ENCODE measurements at places on chromosomes 1 and 21.

DNA sequence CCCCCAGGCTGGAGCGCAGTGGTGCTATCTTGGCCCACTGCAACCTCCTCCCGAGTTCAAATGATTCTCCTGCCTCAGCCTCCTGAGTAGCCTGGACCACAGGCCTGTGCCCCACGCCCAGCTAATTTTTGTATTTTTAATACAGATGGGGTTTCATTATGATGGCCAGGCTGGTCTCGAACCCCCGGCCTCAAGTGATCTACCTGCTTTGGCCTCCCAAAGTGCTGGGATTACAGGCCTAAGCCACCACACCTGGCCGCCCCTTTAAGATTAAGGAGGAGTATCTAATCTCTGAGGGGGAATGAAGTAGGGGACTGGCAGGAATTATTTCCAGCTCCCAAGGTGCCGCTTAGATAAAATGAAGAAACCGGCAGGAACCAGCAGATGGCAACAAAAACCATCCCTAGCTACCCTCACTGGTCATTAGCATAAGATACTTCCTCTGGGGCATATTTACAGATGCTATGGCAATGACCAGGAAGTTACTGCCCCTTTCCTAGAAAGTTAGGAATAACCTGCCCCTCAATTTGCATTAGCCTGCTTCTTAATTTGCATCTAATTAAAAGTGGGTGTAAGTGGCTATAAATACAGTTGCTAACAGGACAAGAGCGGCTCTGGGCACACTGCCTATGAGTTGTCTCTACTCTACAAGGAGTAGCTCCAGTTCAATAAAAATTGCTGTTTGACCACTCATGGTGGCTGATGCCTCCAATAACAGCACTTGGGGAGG lies 7.1 kb upstream of the NSUN4 start:
- DNase-seq, result no peak

DNA sequence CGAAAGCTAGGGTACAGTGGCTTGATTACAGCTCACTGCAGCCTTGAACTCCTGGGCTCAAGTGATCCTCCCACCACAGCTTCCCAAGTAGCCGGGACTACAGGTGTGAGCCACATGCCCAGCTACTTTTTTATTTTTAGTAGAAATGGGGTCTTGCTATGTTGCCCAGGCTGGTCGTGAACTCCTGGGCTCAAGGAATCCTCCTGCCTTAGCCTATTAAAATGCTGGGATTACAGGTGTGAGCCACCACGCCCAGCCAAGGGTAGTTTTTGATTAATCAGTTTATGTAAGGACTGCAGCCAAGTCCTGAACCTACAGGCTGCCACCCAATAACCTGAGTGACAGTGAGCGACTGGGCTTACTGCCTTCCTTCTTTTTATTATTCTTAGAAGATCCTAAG lies 88.3 kb downstream of the PIK3R3 start:
- no peak for DNase-seq

DNA sequence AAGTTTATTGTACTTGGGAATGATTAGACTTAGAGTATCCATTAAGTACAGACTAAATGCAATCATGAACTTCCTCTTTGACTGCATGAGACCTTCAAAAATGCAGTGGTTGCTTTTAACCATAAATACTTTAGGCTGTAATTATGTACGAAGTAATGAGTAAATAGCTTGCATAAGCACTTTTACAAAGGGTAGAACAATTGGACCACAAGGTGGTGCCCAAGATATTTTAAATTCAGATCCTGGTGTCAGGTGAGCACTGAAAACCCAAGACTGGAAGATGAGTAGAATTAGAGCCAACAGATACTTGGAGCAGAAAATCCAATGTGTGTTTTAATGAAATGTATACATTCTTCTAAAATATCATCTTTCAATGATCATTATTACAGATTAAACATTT lies 43.4 kb upstream of the RHOU start:
- DNase-seq, result no peak

DNA sequence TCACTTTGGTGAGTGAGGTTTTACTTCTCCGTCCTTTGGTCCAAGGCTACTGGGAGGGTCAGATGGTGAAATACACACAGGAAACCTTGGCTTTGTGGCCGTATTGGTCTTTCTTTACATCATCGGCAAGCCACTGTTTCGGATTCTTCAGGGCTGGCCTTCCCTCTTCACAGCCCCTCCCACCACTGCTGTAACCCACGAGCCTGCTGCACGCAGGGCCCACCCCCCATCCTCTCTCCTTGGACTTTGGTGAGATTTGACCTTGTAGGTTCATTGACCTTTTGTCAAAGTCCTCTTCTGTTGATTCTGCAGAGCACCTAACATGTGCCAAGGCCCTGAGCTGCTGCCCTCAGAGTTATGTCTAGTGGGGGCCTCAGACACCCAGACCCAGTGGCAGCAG lies 328.6 kb downstream of the CAMTA1 start:
- DNase-seq, result no peak

GRCh38 chr1:226549094-226549936 lies 751 bp downstream of the STUM start:
- no peak for DNase-seq

- DNase-seq, result no peak
These were observed 4.3 kb downstream of the INSRR start for GRCh38 chr1:156854634-156855033.

DNA sequence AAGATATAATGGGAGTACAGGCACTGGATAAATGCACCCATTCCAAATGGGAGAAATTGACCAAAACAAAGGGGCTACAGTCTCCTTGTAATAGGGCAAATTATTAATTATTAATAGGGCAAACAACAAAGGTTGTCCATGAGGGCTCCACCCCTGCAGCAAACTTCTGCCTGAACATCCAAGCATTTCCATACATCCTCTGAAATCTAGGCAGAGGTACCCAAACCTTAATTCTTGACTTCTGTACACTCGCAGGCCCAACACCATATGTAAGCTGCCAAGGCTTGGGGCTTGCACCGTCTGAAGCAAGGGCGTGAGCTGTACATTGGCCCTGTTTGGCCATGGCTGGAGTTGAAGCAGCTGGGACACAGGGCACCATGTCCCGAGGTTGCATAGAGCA lies 33.7 kb downstream of the TNFSF4 start:
- DNase-seq, result no peak

DNA sequence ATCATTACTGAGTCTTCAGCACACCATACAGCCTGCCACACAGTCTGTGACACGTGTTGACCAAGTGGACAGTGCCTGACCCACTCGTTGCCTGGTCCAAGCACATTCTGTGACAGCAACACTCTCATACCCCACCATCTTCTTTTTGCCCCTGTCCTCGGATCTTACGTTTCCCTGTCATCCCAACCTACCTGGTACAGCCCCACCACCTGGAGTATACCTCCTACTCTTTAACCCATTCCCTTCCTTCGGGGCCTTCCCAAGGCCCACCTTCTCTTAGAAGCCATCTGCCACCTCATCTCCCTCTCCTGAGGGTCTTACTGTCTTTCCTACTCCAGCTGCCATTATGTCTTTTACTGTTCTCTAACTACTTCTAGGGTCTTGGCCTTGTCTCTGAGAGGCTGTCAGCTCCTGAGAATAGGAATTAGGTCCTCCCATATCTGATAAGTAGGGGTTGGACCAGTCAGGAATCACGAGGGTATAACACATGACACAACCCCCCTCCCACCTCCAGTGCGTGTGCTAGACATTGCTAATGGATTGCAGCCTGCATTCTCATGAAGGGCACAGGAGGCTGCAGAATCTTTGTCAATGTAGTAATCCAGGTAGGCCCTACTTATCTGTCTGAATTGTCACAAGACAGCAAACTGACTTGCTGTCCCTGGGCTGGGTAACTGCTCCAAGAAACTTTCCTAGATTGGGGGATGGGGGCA lies 13.0 kb downstream of the GRHL3 start:
- DNase-seq, result no peak

DNA sequence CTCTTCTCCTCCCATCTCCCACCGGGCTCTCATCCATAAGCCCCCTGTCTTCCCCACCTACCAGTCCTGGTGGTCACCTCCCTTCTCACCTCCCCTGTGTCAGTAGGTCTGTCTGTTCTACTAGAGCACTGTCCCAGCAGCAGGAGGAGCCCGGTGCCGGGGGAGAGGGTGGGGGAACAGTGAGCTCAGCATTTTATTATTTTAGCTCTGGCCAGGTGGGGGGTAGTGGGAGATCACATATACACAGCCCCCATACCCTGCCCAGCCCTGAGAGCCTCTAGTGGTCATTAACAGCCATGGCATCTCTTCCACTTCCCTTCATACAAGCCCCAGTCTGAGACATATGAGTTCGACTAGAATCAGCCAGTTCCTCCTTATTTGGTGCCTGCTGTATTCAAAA lies at the start of gene TMOD4:
TSS of gene TMOD4 (minus strand) at position 119 of the 400 bp plus-strand sequence. CDS start 1,106 bp downstream, outside the sequence.
- DNase-seq, result no peak

DNA sequence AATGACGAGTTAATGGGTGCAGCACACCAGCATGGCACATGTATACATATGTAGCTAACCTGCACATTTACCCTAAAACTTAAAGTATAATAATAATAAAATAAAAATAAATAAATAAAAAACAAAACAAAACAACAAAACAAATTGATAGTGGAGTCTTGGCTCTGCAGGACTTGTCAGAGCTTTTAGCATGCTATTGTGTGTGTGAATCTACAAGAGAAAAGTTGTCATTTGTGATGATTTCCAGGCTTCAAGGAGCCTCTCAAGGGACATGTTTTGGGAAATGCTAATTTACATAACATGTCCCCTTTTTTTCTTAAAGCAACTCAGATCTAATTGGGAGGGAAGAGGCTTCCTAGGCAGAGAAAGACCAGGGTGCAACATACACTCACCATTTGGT lies 9.1 kb downstream of the IL22RA1 start:
- DNase-seq, result no peak

DNA sequence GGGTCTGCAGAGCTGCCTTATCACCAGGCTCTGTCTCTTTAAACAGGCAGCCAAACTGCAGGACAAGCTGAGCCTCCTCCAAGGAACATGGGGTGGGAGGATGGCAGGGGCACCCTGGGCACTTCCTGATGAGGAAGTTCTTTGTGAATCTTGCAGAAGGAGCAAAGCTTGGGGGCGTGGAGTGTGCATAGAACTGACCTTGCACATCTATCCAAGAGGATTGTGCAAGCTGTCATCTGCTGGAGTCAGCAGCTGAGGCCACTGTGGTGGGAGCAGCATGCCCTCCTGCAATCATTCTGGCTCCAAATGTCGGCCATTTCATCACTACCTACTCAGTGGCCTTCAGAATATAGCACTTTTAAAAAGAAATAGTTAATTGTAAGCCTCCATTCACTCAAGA lies 182.2 kb downstream of the AJAP1 start:
- DNase-seq, result no peak

DNA sequence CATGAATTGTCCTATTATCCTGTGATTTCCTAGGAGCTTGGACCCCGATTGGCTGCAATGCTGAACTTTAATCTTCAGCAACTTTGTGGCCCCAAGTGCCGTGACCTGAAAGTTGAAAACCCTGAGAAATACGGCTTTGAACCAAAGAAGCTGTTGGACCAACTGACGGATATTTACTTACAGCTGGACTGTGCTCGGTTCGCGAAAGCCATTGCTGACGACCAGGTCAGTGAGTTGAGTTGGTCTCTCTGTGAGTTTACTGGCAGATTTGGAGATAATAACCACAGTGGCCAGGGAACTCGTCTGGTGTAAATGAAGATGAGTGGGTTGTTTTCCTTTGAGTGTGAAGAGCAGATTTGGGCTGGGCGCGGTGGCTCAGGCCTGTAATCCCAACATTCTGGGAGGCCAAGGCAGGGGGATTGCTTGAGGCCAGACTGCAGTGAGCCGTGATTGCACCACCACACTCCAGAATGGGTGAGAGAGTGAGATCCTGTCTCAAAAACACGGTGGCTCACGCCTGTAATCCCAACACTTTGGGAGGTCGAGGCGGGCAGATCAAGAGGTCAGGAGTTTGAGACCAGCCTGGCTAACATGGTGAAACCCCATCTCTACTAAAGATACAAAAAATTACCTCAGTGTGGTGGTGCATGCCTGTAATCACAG lies 39.1 kb upstream of the KIF1B start:
- DNase-seq, result no peak

GRCh38 chr1:27603681-27604578 lies at the start of gene AHDC1:
TSS of gene AHDC1 (minus strand) at chr1:27604144. CDS start at chr1:27552115, 52,029 bp downstream.
- peak; percentile 85 for DNase-seq

DNA sequence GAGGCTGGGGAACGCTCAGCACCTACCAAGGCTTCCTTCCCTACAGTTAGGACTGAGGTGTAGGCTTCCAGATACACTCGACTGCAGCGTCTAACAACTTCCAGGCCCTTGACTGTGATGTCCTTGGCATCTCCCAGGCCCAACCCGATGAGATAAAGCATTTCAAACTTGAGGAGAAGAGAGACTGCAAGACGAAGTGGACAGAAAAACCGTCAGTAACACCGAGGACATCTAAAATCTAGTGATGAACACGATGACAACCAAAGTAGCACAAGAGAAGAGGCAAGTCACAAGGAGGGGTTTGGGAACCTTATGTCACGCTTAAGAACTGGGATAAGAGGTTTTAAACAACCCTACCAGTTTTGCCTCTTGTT lies 314 bp downstream of the DPH5 start:
- no peak for DNase-seq

DNA sequence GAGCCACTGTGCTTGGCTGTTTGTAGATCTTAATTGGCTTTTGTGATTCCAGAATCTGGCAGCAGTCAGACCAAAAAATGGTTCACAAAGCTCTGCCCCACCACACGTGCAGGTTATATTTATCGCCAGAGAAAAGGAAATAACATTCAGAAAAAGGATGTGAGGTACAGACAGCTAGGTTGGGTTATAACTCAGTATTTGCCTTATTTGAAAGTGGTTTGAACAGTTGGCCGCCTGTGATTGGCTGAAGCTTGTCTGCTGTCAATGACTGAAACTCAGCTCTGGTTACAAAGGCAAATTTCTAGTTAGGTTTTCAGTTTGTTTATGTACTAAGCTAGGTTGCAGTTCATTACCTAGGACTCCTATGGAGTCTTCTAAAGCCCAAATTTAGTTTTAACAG lies 9.6 kb downstream of the SH3BGR start:
- DNase-seq, result no peak

- no peak for DNase-seq
These were observed 47.6 kb upstream of the GPR153 start for GRCh38 chr1:6308449-6308848.

DNA sequence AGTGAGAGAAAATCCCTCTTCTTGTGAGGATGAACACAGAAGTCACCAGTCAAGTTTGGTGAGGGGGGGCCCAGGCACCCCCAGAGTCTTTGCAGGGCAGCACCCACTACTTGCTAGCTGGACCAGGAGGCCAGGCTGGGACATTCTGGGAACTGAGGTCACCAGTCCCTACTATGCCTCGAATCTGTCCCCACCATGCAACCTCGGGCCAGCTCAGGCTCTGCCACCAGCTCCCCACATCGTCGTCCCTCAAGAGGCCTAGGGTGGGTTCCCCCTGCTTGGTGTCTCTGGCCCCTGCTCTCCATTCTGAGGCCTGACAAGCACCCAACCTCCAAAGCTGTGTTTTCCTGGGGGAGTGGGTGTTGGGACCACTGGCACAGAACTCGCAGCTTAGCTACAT lies 22.2 kb upstream of the ZNF678 start:
- no peak for DNase-seq

- DNase-seq, result no peak
These were observed 29.3 kb downstream of the ATF3 start for GRCh38 chr1:212637902-212638301.
